BJ (cell line): ENCODE measurements at places on chromosomes 2 and 18.

DNA sequence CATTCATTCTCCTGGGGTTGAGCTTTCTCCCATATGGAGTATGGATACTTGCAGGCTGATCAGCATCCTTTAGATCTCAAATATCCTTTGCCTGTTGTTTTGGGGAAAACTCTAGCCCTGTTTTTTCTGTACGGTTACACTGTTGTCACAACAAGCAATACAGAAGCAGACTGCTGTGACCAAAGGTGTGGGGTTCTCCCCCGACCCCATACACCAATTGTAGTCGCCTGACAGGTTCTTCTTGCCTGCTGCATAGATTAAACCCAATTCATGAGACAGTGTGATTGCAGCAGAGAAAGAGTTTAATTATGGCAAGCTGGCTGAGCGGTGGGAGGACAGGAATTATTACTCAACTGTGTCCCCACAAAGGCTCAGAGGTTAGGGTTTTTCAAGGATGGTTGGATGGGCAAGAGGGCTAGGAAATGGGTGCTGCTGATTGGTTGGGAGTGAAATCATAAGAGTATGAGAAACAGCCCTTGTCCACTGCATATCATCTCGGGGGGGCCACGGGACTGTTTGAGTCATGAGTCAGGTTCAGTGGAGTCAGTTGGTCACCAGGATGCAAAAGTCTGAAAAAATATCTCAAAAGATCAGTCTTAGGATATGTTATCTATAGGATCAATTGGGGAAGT, 40.6 kb downstream of the ITGB1BP1 start:
- DNase-seq, result no peak

DNA sequence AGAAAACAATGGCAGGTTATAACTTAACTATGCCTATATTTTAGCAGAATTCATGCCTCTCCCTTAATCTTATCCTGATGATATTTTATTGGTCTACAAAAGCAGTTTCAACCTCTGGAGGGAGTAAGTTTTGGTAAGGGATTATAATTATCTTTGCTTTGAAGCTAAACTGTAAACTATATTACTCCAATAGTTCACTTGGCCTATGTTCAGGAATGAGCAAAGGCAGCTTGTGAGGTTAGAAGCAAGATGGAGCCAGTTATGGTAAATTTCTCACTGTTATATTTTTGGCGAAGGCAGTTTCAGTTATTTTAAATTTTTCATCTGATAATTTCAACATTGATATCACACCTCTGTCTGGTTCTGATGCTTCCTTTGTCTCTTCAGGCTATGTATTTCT, 192.5 kb upstream of the RGPD4 start:
- DNase-seq, result no peak

DNA sequence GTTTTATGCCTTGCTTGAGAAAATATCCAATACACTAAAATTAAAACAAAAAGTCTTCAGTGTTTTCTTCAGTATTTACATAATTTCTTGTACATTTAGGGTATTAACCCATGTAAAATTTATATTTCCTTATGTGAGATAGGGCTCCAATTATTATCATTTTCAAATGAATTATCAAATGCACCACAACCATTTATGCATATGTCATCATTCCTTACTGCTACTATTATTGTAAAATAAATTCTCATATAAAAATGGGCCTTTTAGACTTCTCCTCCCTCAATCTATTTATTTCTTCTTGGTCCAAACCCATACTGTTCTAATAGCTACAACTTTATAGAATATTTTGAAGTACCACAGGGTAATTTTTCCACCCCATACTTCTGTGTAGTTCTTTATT, 175.3 kb upstream of the LYPD1 start:
- DNase-seq, result no peak

DNA sequence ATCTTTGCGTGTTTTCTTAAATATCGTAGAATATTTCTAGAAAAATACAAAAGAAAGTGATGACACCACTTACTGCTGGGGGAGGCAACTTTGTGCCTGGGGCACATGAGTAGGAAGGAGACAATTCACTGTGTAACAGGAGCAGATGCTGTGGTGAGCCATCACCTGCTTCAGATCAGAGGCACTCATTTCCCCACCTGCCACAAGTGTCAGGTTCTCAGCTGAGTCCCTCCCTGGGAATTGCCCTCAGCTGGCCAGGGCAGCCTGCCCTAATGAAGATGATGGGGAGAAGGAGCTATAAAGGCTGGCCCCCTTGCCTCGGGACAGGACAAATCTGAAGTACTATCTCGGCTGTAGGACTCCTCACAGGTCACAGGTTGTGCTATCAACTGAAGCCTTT, 322.8 kb downstream of the STK39 start:
- no peak for DNase-seq
